ENCODE measurements at places on chromosomes 7 and 10.
A peak's percentile ranks its signal among the peaks of the same experiment; 100 is the strongest.

DNA sequence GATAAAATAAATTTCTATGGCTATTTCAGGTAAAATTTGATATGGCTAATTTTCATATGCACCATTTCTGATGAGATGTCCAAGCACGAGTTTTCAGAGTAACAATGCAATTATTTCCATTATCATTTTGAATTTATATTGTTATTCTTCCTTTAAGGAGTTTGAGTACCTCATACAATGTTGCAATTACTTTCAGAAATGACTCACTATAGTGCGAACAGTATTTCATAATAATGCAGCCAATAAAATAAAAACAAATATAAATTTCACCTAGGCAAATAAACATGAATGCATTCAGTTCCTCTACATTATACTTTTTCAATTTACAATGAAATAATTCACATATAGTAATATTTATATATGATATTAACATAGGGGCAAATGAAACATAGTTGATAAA, 78.8 kb upstream of the LRRN3 start:
- no peak for DNase-seq

DNA sequence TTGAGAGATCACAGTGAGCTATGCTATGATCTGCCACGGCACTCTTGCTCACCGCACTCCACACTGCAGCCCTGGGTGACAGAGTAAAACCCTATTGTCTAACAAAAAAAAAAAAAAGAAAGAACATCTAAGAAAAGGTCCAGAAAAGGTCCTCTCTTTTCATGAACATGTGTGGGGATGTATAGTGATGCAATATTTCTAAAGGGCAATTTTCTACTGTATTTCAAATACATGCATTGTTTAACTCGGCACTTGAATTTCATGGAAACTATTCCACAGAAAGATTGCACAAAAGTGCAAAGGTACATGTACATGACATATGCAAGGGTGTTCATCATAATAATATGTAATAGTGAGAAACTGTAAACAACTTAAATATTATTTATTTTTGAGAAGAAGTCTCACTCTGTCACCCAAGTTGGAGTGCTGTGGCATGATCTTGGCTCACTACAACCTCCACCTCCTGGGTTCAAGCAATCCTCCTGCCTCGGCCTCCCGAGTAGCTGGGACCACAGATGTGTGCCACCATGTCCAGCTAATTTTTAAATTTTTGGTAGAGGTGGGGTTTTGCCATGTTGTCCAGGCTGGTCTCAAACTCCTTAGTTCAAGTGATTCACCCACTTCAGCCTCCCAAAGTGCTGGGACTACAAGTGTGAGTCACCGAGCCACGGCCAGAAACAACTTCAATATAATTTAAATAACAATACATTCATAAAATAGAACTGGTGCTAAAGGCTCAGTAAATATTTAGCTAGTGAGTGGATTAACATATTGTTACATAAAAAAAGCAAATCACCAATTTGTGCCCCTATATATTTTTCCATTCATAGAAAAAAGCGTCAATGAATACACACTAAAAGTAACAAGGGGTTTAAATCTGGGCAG, 1.3 kb upstream of the PPRC1 start:
- no peak for DNase-seq

- DNase-seq, result no peak
These were observed 3.8 kb upstream of the STMP1 start for GRCh38 chr7:135658564-135658963.

DNA sequence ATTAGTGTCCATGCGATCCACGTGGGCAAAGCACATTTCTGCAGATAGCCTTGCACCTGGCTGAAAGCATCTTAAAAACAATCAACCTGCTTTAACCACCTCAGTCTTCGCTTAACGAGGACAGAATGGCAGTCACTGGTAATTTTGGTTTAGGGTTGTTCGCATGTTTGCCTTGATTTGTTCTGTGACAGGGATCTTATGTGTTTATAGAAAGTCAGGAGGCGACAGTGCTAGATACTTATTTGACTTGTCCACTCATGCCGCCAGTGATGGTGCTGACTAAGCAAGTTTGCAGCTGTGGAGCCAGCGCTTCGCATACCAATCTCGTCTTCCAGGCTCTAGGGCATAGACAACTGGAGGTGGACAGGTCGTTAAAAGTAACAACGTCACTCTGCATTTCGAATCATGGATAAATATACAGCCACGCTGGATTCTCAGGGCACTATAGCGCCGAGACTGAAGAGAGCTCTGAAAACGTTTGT, 1.2 kb upstream of the TMEM243 start:
- no peak for DNase-seq

- DNase-seq, result no peak
These were observed 5.1 kb upstream of the PMPCB start for GRCh38 chr7:103292122-103292521.

DNA sequence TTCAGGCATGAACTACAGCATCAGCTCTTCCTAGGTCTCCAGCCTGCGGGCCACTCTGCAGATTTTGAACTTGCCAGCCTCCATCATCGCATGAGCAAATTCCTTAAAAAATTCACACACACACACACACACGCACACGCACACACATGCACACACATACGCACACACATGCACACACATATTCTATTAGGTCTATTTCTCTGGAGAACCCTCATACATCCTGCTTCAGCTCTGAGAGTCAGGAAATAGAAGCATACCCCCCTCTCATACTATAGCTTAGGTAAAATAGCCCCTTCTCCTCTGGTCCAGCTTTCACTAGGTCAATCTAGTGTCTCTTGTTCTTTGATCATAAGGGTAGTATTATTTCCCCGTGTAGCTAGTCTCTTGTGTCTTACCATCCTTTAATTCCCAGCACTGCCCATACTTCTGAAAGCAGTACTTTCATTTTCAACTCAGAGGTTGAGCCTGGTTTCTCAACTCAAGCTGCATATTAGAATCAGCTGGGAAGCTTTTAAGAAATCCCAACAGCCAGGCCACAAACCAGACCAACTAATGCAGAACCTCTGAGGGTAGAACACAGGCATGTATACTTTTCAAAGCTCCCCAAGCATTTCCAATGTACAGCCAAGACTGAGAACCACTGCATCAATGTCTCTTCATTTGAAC, 30.9 kb upstream of the ITGB8 start:
- DNase-seq, result no peak

GRCh38 chr10:78437407-78437768, 403.7 kb downstream of the RPS24 start:
- no peak for DNase-seq

- DNase-seq, result peak; percentile 51
These were observed 226.4 kb upstream of the HABP2 start for GRCh38 chr10:113326160-113327111.

GRCh38 chr7:139842401-139843210, 13.5 kb downstream of the TBXAS1 start:
- DNase-seq, result no peak

- peak; percentile 53 for DNase-seq
These were observed 117.2 kb downstream of the CUX1 start for GRCh38 chr7:101934618-101935017.

DNA sequence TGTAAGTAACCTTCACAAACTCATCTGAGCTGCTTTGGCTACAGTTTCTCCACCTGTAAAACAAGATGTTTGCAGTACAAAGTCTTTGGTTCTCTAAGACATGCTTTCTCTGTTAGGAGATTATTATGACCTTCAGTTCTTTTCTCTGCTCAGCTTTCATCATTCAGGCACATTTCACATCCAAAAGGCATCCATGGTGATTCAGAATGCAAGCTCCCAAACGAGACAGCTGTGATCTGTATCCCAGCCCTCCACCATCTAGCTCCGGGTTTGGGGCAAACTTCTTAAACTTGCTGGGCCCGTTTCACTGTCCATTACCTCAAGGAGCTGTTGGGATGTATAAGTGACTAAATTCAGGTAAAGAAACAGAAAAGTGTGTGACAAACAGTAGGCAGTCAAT, 95.8 kb upstream of the COL1A2 start:
- no peak for DNase-seq

DNA sequence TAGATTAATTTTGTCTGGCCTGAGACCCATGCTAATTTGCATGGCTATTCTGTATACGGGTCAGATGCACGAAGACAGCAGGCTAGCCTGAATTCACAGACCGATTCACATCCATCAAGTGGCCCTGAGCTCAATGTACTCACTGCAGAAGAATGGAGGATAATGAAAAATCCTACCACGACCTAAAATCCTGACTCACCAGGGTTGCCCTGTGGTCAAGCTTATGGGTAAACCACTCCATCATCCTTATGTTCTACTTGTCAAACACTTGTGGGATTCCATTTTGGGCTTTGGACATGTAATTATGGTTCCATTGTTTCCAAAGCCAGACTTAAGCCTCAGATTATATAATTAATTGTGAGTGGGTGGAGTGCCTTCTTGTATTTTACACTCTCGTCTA, 110.4 kb upstream of the ZNF438 start:
- no peak for DNase-seq

GRCh38 chr10:85848756-85849155, 517.8 kb downstream of the GRID1 start:
- no peak for DNase-seq

DNA sequence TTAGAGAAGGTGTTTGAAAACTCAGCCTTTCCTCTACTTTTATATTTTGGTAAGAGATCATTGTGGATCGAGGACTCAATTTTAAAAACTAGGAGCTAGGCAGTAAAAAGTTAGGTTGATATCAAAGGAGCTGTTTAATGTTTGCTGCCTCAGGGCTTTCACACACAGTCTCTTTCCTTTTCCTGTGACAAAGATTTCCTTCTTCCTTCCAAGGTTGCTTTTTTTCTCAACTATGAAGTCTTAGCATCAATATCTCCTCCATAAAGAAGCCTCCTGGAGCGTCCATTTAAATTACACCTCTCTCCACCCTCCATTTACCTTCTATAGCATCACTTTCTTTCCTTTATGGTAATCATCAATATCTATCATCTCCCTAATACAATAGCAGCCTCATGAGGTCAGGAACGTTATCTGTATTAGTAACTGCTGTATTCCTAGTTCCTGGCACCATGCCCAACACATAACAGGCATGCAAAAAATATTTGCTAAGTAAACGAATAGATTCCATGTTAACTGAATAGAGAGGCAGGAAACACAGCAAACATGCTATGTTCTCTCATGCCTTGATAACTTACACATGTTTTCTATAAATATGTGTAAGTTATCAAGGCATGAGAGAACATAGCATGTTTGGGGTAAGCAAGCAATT, 48.5 kb downstream of the GNAT3 start:
- no peak for DNase-seq

DNA sequence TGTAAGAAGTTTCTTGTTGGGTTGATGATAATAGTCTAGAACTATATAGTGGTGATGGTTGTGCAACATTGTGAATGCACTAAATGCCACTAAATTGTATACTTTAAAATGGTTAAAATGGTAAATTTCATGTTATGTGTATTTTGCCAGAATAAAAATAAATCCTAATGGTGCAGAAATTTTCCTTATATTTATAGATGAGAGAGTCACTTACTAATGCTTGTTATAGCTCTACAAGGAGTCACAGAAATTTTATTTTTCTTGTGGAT, 21.1 kb downstream of the SPAG6 start:
- DNase-seq, result no peak

GRCh38 chr10:12513003-12513365, 163.6 kb downstream of the CAMK1D start:
- no peak for DNase-seq

DNA sequence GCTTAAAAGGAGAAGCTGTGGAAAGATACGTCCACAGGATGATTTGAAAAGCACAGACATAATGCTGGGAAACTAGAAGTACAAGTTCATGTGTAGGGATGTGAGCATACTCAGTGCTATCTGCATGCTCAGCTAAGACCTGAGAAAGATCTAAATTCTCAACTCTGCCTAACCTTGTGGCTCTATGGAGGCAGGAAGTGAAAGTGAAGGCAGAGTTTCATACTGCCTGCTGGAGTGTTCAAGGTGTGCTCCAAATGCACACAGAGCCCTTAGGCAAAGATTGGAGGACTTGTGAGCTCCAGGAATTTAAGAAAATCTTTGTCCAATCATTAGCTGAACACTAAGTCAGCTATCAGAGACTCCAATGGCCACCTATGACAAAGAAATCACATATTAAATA, 190.9 kb downstream of the RNLS start:
- no peak for DNase-seq

GRCh38 chr7:51644216-51644615, 327.6 kb upstream of the COBL start:
- no peak for DNase-seq

DNA sequence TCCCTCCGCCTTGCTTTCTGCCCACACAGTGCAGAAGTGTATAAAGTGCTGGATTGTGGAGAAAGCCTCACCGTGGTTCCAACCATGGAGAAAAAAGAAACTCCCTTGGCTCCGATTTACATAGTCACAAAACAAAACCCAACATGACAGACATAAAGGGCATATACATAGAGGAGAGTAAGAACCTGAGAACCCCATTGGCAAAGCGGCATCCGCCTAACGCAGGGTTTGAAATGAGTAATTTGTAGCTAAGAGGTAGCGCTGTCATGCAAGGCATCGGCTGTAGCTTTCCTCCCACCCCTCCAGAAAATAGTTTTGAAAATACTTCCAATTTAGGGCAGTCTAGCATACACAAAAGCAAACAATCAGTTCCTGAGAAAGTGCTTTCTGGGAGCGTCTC, 126.0 kb upstream of the NRBF2 start:
- no peak for DNase-seq

DNA sequence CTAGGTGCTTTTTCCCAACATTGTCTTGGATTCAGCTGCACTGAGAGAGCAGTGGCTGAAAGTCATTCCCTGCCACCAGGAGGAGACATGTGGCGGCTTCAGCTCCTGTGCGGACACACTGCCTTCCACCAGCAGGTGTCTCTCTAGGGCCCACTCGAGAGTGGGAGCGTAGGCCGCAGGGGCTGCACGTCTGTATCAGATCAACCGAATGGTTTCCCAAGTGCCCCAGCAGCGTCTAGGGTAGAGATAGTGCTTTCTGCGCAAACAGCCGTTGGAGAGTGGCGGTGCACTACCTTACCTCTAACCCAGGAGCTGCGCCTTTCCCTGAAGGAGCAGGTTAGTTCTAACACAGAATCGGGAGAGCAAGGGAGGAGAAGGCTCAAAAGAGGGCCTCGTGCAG, 31.7 kb downstream of the PAPOLB start:
- DNase-seq, result peak; percentile 77

DNA sequence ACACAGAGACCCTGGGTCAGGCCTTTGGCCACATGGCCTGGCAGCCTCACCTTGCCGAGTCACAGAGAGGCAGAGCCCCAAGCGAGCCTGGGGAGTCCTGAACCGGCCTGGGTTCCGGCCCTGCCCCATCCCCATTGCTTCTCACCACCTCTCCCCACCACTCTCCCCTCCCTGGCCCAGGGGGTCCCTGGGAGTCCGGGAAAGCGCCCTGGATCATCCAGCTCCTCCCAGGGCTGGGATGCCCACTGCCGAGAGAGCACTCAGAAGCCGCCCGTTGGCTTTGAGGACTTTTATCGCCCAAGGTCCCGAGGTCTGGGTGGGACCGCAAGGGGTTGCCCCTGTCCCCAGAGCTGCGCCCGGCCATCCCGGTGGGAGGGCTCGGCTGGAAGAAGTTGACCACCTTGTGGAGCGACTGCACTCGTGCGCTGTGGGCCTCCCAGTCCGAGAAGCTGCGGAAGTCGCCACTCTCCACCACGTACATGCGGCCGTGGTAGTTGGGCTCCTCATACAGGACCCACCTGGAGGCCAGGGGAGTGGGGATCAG, 8.1 kb downstream of the CRYGN start:
- no peak for DNase-seq

- DNase-seq, result no peak
These were observed 24.0 kb downstream of the PKD1L1 start for GRCh38 chr7:47924266-47924665.
